ENCODE measurements at places on chromosomes 7 and 10. TPM values are rescaled to one million over a fixed set of nuclear protein-coding genes. Genes with fewer than 3 reads are reported as not detected.

Gene NPC1L1
- not detected for total RNA-seq

Gene FANK1
- total RNA-seq, result 9.4 TPM

Gene SPDYE9
- total RNA-seq, result 0.13 TPM

Gene LGI1
- 0.26 TPM for total RNA-seq

DNA sequence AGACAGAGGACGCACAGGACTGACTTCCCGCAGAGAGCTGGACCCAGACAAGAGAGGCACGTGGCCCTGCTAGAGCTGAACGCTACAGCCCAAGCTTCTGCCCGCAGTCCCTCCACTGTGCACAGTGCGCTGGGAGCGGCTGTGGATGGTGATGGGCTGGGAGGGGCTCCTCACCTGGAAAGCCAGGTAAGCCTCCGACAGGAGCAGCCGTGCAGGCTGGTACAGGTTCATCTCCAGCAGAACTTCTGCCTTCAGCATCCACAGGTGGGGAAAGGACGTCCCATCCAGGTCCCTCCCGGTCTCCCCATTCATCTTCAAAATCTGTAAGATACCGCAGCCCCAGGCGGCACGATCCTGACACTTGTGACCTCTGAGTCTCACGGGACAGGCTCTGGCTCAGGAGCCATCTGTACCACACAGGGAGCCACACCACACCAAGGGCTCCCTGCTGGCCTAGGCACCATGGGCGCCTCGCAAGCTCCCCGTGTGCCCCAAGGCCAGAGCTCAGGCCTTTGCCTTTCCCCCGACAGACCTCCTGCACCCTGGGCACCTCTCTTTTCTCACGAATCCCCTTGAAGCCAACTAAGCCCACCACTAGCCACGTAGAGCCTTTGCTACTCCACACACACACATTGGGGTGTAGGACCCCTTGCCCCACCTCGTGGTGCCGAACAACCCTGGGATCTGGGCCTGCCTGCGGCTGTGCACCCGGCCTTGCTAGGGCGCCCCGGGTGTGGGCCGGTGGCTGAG lies 76.3 kb downstream of the CFAP46 start:
- no peak for DNase-seq

- no peak for DNase-seq
These were observed 64.8 kb upstream of the CALD1 start for GRCh38 chr7:134714470-134715205.

DNA sequence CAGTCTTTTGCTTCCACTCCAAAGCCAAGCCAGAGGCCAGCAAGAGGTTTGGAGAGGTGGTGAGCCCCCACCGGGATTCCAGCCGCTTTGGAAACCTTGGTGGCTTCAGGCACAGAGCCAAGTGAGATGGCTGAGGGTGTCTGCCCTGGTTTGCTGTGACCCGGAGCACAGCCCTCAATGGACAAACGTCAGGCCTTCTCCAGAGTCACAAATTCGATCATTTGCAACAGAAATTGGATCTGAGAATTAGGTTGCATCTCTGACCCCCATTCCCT lies 885 bp upstream of the NKX1-2 start:
- no peak for DNase-seq

Gene UPP1
- total RNA-seq, result 77.4 TPM

GRCh38 chr7:77391230-77391629 lies 24.9 kb downstream of the GSAP start:
- no peak for DNase-seq

Gene LIPM
- 0.31 TPM for total RNA-seq

Gene CAV1
- total RNA-seq, result 48.2 TPM
